ENCODE measurements at places on chromosomes 11 and 22.
A peak's percentile ranks its signal among the peaks of the same experiment; 100 is the strongest.

GRCh38 chr11:9796854-9797253, 133.0 kb downstream of the SWAP70 start:
- no peak for DNase-seq

- no peak for DNase-seq
These were observed 5.6 kb downstream of the SLC29A2 start for GRCh38 chr11:66365711-66366619.

DNA sequence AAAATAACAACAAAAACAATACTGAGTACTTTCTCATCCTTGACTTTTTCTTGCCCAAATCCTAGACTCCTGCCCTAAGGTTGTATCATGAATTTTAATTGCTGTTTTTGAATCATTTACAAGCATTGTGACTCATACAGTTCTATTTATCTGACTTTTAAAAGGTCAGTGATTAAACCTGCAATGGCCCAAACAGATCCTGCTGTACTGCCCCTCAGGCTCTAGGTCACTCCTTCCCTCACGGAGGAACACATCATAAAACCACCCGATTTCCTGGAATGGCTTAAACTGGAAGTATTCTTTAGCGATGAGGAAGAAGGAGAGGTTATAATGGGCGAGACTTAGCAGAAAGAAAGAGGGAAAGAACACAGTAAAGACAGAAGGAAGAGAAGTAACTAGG, 12.3 kb downstream of the ARFGAP3 start:
- DNase-seq, result no peak

GRCh38 chr11:1542267-1542666, 29.8 kb downstream of the DUSP8 start:
- DNase-seq, result peak; percentile 93

DNA sequence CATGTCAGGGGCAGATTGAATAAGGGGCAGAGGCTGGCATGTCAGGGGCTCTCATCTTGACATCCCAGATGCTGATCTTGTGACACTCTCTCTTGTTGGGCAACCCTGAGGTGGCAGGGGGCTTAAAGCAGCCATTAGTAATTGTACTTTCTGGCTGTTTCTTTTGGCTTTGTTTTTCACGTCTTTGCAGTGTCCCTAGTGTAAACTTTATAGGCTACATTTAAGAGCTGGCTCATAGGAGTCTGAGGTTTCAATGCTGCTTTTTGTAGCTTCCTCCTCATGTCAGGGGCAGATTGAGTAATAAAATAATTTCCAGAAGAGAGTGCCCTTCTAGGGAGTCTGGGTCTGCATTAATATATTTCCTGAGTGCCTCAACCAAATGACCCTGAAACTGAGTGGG, 86.1 kb downstream of the RAB38 start:
- DNase-seq, result no peak

Measured in NCI-H146 (cell line).